Stimulated activated CD4-positive, alpha-beta T cell treated with anti-CD3 and anti-CD28 coated beads, Interleukin-1b, Interleukin-23, amount 100 ng/mL, for 4 hours (primary cell): ENCODE measurements at places on chromosomes 13 and 19.

GRCh38 chr13:34864671-34865070, 77.4 kb upstream of the NBEA start:
- DNase-seq, result no peak

DNA sequence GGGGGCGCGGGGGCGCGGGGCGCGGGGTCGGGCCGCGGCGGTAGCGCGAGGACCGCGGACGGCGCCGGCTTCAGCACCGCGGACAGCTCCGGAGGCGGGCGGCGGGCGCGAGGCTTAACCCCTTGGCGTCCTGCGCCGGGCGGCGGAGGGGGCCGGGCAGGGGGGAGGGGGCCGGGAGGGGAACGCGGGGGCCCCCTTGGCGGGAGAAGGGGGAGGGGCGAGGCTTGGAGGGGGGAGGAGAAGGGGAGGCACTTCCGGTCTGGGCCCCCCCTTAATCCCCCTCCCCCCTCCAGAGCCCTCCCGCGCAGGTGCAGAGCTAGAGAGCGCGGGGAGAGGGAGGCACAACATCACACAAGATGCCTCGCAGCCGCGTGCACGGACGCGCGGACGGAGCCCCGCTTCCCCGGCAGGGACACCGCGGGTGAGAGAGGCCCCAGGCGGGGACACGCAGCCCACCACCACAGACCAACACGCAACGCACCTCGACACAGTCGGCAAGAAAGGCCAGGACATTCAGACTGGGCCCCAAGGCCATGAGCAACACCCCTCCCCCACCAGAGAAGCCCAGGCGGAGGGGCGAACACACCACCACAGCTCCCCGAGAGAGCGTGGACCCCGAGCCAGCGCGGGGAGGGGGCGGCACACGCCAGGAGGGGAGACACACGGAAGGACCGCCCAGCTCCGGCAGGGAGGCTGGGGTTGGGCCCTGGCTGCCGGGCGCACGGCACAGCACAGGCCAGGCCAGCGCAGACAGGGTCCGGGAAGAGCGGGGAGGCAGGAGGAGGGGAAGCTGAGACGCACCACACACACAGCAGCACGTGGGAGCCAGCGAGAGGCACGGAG, 24.1 kb downstream of the SHANK1 start:
- no peak for DNase-seq

- DNase-seq, result no peak
Observed at GRCh38 chr13:76993021-76993420, 1.1 kb downstream of the CLN5 start.

DNA sequence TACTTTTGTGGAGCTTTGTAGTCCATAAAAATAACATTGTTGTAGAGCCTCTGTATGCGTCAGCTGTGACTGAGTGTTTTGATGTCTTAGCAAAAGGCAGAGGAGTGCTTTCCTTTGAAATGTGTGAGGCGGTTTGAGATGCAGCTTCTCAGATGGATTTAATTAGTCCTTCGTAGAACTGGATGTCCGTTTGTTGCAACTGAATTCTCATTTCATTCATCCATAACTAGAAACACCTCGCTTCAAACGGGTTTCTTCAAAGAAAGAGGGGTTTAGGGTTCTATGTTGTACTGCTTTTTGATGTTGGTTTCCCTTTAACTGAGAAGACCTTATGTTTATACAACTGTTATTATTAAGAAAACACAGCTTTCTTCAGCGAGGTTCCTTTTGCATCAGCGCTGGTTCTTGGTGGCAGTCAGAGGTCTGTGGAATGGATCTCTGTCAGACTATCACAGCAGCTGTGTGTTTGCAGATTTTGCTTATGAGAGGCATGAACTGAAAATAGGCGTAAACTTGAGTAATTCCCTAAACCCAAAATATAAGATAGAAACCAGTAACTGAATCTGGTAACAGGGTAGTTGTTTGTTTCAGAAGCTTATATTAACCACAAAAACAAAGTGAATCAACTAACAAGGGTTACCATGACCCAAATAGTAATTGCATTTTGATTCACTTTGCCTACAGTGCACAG, 194.4 kb downstream of the GGACT start:
- no peak for DNase-seq

DNA sequence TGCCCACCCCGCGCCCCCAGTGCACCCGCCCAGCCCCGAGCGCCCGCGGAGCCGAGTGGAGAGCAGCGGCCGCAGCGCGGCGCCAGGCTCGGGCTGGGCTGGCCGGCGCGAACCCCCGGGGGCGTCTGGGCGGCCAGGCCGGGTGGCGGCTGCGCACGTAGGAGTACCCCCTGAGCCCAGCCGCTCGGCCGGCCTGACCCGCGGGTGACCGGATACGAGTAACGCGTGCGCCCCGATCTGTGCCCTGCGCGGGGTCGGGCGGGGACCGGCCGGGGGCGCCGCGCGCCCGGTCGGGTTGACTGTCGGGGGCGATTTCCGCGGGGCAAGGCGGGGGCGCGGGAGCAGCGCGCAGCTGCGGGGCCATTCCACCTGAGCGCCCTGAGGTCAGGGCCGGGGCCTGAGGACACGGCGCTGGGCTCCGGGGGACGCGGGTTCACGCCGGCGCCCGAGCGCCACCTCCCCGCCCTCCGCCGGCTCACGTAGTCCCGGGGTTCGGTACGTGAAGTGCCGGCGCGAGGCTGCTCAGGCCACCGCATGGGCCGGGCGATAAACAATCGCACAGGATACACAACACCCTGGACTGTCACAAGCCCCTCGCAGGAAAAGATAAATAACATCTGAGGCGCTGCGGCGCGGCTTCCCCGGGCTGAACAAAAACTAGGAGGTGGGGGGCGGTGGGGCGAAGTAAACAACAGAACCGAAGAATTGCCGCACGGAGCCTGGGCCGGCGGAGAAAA, 37.6 kb upstream of the FLT1 start:
- no peak for DNase-seq

GRCh38 chr13:98571955-98572662, 4.8 kb downstream of the STK24 start:
- no peak for DNase-seq

DNA sequence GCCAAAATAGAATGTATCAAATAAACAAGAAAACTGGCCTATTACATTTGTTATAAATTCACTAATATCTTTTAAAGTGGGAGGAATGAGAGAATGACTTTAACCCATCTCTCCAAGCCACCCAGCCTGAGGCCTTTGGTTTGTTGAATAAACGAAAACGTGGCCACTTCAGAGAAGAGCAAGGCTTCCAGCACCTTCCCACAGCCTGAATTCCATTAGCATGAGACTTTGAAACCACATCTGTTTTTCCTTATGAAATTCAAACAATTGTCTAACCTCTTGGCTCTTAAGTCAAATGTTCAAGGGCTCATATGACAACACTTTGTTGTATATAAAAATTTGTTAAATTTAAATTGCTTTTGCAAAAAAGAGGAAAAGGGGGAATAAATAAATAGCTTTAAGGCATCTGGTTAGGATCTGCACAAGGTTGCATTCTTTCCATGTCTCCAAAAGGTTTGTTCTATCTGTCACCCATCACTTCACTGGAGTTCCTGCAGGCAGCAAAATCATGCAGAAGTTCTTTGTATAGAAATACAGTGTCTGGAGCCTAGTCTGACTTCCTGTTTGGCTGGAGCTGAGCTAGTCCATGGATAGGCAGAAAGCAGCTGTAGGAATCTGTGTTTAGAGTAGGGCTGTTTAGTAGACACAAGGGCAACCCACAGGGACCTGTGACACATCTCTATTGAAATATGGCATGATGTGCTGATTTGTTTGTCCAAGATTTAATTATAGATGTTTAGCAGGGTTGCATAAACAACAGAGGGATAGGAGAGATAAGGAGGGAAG, 502.3 kb downstream of the KCTD12 start:
- no peak for DNase-seq

DNA sequence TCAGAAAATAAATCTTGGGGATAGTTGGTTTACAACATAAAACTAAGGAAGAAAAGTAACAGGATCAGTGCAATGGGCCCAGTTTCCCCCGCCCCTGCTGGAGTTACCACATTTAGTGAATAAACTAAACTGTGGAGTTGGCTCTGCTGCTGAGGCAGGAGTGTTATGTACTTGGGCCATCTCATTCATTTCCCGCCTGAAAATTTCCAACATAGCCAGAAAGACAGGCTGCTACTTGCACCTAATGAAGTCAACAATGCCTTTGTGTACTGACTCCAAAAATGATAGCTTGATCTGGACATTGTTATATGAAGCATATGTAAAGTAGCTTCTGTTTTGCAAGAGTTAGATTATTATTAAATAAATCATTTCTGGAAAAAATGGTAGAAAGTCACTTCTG, 7.9 kb upstream of the RNASEH2B start:
- no peak for DNase-seq

DNA sequence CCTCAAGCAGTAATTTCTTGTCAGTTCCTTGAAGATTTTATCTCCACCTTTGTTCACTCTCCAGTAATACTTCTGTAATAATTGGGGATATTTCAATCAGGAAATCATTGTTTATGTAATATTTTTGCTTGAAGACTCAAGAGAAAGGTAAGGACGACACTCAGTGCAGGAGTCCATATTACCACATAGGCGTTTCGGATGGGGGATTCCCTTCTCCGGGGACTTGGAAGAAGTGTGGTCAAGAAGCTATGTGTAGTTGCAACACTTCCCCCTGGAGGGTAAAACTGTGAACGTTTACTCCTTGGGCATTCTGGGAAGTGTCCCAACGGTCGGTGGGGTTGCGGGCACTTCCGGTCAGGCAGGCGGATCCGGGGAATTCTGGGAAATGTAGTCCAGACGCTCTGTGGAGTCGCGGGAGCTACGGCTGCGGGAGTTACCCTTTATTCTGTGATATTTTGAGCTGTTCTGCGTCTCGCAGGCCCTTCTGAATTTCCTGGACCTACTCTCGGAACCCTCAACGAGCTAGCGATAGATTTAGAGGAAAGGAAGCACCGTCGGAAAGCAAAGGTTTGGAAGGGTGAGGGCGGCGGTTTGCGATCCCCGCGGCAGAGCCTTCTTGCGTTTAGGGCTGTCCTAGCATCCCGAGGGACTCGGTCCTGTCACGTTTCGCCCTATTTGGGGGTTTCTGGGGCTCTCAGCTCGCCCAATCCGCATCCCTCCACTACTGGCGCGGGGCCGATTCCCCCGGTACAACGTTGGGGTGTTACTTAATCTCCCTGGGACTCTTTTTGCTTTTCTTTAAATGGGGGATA, at the start of gene ZNF221:
Gene ZNF221, plus strand, starts transcription at position 395 of the 812 bp plus-strand sequence. CDS start 11,499 bp downstream, outside the sequence.
- DNase-seq, result peak; percentile 42

DNA sequence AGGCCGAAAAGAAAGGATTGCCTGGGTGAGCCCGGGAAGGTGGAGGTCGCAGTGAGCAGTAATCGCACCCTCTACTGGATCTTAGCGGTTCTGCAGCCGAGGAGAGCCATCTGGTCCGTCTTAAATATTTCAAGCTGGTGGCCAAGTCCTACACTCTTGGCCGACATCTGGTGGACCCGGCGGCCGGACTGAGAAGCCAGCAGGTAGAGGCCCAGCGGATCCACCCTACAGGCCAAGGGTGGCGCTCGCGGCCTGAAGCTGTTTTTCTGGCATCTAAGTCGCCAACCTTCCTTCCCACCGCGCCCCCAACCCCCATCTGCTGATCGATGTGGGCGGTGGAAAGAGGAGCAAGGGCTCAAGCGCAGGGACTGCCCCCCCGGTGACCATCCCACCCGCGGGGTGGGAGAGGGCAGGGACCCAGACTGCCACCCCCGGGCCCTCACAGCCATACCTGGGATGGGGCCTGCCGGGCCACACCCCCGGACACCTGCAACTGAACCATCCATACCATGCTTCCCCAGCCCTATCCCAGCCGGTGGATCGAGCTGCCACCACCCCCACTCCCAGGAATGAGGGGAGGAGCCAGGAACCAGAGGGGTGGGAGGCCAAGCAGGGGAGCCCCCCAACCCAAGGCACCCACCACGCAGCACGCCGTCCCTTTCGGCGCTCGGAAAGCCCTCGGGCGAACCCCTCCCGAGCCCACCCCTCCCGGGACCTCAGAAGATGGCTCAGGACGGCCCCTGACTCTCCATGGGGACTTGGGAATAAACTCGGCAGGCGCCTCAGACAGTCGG, 46.3 kb upstream of the ZNF730 start:
- DNase-seq, result no peak

GRCh38 chr13:47277774-47278173, 380.9 kb upstream of the HTR2A start:
- DNase-seq, result no peak

- peak; percentile 81 for DNase-seq
Observed at GRCh38 chr19:1243768-1244692, 2.5 kb downstream of the ATP5F1D start.

DNA sequence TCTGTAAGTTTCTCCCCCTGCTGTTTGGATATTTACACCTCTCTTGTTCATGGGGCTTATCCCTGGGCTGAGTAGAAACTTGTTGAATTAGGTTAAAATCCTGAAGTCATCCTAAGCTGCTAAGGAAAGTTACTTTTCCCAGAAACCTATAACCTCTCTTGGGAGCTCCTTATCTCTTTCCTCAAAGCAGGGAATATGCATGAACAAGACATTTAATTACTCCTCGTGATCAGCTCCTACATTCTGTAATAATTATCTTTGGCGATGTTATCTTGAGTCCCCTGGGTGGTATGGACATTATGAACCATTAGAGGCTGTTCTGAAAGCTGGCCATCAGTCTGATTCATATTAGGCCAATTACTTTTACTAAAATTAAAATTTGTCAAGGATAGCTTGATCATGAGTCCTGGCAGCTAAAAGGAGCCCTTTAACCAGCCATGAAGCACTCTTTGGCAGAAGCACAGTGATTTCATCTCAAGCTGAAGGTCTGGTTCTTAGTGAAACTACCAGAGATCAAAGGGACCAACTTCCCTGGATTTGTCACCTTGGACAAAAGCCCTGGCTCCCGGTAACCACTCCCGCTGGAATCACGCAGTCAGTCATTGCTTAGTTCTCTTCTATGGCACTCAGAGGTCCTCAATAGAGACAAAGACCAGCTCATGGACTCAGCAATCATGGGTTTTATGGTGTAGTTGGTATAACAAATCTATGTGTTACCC, 811.8 kb downstream of the UQCRFS1 start:
- no peak for DNase-seq

DNA sequence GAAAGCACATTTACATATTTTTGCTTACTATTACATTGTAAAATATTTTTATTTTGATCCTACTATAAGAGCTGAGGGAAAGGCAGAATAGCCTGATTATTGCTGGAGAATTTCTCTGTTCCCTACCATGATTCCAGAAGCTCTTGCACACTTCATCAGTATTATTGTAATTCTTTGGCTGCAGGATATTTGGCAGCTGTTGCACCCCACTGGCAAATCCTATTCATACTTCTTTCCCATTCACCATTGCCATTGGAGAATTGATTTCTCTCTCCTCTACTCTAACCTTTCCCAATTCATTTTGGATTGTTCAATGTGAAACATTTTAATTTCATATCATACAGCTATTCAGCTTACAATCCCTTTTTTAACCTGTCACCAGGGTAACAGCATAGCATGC, 238.0 kb downstream of the GGACT start:
- DNase-seq, result no peak

GRCh38 chr19:45323671-45324081, 1.0 kb upstream of the CKM start:
- DNase-seq, result no peak
